ENCODE measurements at places on chromosomes 7 and 10. TPM values are rescaled to one million over a fixed set of nuclear protein-coding genes. Genes with fewer than 3 reads are reported as not detected.

PRSS37 gene
- 0.47 TPM for total RNA-seq

PPP1R3C gene
- total RNA-seq, result 1.2 TPM

NACAD gene
- 0.14 TPM for total RNA-seq

ADARB2 gene
- 2.5 TPM for total RNA-seq
